ENCODE measurements at places on chromosomes 7 and 10. TPM values are rescaled to one million over a fixed set of nuclear protein-coding genes. Genes with fewer than 3 reads are reported as not detected.

The FEZF1 gene
- not detected for polyA plus RNA-seq

The SYT15 gene
- 12.1 TPM for polyA plus RNA-seq

The TRPV6 gene
- polyA plus RNA-seq: 16.9 TPM

The SRRM3 gene
- polyA plus RNA-seq: 2.1 TPM

The AKR1C3 gene
- 52.2 TPM for polyA plus RNA-seq

The CYTH3 gene
- polyA plus RNA-seq: 31.9 TPM

The ABCB1 gene
- 21.9 TPM for polyA plus RNA-seq

The IDI2 gene
- polyA plus RNA-seq: not detected

The OPN4 gene
- polyA plus RNA-seq: not detected

The NCOA4 gene
- 188 TPM for polyA plus RNA-seq

The SMO gene
- 110 TPM for polyA plus RNA-seq

The LRRN3 gene
- polyA plus RNA-seq: 3.7 TPM

The CALML5 gene
- not detected for polyA plus RNA-seq

The TACC2 gene
- polyA plus RNA-seq: 51.4 TPM

The MUC12 gene
- 0.38 TPM for polyA plus RNA-seq

The PRKAG2 gene
- 40.0 TPM for polyA plus RNA-seq

The STOX1 gene
- 10.0 TPM for polyA plus RNA-seq

The TET1 gene
- 9.9 TPM for polyA plus RNA-seq

The ECHDC3 gene
- 13.1 TPM for polyA plus RNA-seq
